ENCODE measurements at places on chromosomes 5 and 9.

GRCh38 chr9:87119328-87119881 is 172.1 kb upstream of the GAS1 start:
- no peak for DNase-seq

DNA sequence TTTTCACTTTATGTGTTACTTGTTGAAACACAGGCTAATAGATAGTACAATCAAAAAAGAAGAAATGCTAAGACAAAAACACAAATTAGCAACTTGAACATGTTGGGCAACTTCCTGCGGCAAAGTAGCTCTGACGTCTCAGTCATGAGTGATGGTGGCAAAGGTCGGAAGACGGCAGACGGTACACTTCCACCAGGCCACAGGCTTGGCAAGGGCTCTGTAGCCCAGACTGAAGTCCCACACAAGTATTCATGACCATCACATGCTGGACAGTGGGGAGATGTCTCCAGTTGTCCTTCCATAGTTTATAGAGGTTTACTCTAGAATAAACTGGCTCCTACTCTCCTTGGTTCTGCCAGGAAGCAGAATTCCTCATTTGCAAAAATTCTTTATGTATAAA is 831.3 kb downstream of the MTRR start:
- no peak for DNase-seq

GRCh38 chr9:14912859-14913258 is 2.6 kb upstream of the FREM1 start:
- no peak for DNase-seq

- DNase-seq, result no peak
Observed at GRCh38 chr5:115375893-115376292, 79.4 kb upstream of the CCDC112 start.

- no peak for DNase-seq
Observed at GRCh38 chr5:167792514-167792913, 498.9 kb upstream of the WWC1 start.

- no peak for DNase-seq
Observed at GRCh38 chr5:137486707-137487106, 12.4 kb downstream of the SPOCK1 start.

DNA sequence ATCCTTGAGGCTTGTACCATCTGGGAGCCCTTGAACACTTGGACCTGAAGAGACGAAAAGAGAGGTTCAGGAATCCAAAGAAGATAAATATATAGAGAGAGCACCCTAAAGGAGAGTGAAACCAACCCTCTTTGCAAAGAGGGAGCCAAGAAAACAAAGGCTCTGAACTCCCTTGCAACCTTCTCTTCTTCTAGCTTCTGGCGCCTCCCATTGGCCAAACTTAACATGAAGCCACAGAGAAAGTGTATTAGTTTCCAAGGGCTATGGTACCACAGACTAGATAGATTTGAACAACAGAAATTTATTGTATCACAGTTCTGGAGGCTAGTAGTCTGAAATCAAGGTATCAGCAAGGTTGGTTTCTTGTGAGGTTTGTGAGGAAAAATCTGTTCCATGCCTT is 175.1 kb downstream of the HCN1 start:
- DNase-seq, result peak; percentile 29

GRCh38 chr5:138438724-138439476 is at the start of gene REEP2:
Gene REEP2 (plus strand): TSS chr5:138439057. CDS start chr5:138439209, 152 bp downstream.
- DNase-seq, result no peak

DNA sequence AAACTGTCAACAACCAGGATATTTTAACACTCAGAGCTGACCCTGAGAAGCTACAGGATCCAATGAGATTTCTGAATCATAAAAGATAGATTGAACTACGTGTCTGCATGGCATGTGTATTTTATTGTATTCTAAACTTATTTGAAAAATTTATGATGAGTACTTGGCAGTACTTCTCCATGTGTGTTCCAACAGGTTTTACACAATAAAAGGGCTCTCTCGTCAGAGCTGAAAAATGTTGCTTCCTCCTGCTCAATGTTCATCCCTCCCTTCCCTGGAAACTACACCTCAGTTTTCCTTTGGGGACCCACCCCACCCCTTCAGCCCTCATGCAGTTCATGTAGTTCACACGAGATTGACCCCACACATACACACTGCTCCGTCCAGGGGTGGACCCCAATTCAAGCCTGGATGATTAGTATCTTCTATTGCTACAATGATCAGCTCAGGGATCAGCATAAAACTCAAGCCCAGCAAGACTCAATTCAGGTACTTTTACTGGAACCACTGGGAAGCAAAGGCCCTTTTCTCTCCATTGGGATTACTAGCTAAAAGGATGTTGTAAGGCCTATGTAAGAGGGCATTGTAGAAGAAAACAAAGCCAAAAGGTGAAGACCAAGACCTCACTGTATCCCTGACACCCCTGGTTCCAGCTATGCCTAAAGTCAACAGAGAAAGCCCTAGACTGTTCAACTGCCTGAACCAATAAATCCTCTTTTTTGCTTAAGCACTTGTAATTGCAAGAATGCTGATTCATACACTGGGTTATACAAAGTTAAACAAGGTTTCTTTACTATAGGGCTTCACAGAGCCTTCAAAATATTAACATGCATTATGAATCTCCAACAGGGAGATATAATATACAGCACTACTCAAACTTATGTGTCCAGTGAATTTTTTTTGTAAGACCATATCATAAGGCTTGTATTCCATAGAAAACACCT is 112.6 kb downstream of the SAXO1 start:
- no peak for DNase-seq

DNA sequence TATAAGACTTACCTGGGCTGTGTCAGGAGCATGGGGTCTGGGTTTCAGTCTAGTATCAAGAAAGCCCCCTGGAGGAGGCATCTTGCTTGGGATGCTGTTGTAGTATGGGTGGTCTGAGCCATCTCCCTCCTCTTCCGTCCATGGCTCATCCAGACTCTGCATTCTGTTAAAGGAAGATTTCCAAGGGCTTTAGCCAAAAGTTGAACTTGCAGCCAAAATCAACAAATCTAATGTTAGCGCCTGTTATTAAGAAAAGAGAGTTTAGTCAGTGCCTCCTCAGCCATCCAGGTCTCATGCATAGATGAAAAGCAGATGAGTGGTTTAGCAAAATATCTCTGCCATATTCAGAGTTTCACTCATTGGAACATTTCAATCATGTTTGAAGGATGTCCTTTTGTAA is 55.6 kb downstream of the S1PR3 start:
- DNase-seq, result no peak

DNA sequence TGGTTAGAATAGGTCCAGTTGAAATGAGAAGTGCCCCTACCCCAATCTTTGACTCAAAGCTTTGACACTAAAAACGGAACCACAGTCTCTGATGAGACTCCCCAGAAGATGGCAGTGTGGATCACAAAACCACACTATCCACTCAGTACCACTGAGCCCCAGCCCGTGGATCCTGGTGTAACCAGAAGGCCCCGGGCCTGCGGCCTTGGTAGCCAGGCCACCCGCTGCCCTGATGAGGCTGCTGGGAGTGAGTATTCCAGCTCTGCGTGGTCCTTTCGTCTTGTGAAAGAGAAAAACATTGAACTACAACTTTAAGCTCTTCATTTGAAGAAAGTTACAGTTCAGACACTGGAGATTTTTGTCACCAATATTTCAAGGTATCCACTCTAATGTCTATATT is 42.2 kb upstream of the FBP1 start:
- no peak for DNase-seq

- no peak for DNase-seq
Observed at GRCh38 chr5:151270599-151270998, 17.6 kb downstream of the GM2A start.

GRCh38 chr5:170100066-170100943 is 5.4 kb upstream of the FOXI1 start:
- no peak for DNase-seq

DNA sequence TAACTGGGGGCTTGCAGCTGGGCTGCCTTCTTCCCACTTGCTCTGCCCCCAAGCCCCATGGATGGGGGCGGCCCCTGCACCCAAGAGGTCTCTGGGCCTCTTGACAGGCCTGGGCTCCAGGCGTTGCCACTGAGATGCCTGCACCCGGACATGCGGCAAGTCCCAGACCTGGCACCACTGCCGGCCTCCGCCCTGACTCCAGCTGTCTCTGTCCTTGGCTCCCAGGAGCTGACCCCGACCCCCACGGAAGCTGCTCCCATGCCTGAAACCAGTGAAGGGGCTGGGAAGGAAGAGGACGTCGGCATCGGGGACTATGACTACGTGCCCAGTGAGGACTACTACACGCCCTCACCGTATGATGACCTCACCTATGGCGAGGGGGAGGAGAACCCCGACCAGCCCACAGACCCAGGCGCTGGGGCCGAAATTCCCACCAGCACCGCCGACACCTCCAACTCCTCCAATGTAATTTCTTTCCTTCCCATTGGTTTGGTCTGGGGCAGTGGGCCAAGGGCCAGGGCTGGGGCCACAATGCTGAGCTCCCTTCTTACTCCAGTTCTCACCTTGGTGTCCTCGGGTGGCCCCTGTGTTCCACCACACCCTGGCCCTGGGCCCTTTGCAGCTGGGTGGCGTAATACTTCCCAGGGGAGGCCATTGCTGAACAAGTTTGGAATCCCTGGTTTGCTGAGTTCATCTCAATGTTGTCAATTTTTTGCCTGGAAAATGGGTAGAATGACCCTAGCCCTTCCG is 88.6 kb downstream of the COL5A1 start:
- no peak for DNase-seq

DNA sequence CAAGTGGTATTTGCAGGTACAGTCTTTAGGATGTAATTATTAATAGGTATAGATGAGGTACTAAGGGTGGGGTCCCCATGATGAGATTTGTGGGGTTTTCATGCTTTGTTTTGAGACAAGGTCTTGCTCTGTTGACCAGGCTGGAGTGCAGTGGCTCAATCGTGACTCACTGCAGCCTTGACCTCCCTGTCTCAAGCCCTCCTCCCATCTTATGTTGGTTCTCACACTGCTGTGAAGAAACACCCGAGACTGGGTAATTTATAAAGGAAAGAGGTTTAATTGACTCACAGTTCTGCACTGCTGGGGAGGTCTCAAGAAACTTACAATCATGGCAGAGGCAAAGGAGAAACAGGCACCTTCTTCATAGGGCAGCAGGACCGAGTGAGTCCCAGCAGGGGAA is 217.5 kb downstream of the CDK5RAP2 start:
- DNase-seq, result no peak

DNA sequence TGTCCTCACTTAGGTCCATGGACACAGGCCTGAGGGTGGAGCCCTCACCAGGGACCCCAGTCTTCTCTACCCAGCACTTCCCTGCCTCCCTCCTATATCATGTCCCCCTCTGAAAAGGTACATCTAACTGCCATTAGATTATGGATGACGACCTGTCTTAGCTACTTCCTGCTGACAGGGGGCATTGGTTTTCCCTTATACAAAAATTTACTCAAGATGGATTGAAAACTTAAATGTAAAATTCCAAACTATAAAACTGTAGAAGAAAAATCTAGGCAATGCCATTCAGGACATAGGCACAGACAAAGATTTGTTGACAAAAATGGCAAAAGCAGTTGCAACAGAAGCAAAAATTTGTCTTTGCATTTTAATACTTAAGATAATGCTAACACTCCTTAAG is 623.2 kb upstream of the FAM174A start:
- no peak for DNase-seq

All from NCI-H524 treated with DMSO at 0.1 percent for 48 hours (cell line).